Cardiac ventricle fibroblast (primary cell): ENCODE measurements at places on chromosomes 13 and 19. TPM values are rescaled to one million over a fixed set of nuclear protein-coding genes. Genes with fewer than 3 reads are reported as not detected.

CPB2 gene
- total RNA-seq = not detected in 2 replicates

HIF3A gene
- 12.2 and 32.0 TPM in 2 replicates for total RNA-seq

ZNF256 gene
- total RNA-seq = 4.1 and 6.2 TPM in 2 replicates

PEAK3 gene
- total RNA-seq = not detected in 2 replicates

VSIG10L gene
- 0.31 and 0.98 TPM in 2 replicates for total RNA-seq

MAMSTR gene
- total RNA-seq = 0.62 and 2.3 TPM in 2 replicates

LGALS13 gene
- not detected in 2 replicates for total RNA-seq

ERICH6B gene
- not detected in 2 replicates for total RNA-seq

ETV2 gene
- 0.88 and 1.2 TPM in 2 replicates for total RNA-seq

MEIOSIN gene
- not detected in 2 replicates for total RNA-seq

UBE2L5 gene
- not detected in 2 replicates for total RNA-seq

PCDH9 gene
- total RNA-seq = 15.8 and 16.7 TPM in 2 replicates

MYPOP gene
- 3.7 and 4.0 TPM in 2 replicates for total RNA-seq

RHPN2 gene
- 1.8 and 5.1 TPM in 2 replicates for total RNA-seq

RUVBL2 gene
- total RNA-seq = 90.5 and 99.1 TPM in 2 replicates

TMEM86B gene
- 0.44 and 0.73 TPM in 2 replicates for total RNA-seq

ZNF536 gene
- total RNA-seq = not detected in 2 replicates

SLC10A2 gene
- total RNA-seq = not detected in 2 replicates
